ENCODE measurements at places on chromosomes 5 and 9. TPM values are rescaled to one million over a fixed set of nuclear protein-coding genes. Genes with fewer than 3 reads are reported as not detected.

DNA sequence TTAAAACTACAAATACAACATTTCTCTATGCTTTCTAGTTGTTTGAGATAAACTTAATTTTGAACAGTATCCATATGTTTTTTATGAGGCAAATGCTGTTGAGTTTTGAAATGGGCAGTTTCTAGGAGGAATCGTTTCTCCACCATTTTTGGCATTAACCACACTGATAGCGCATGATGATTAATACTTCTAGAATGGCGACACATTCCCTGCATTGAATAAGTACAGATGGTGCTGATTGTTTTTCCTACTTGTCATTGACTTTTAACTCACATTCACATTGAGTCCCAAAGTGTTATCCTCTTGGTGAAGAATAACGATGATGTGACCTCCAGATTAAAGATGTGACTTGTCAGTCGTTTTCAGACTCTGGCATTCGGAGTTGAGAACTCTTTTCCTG, 6.5 kb upstream of the CCDC192 start:
- no peak for DNase-seq

DNA sequence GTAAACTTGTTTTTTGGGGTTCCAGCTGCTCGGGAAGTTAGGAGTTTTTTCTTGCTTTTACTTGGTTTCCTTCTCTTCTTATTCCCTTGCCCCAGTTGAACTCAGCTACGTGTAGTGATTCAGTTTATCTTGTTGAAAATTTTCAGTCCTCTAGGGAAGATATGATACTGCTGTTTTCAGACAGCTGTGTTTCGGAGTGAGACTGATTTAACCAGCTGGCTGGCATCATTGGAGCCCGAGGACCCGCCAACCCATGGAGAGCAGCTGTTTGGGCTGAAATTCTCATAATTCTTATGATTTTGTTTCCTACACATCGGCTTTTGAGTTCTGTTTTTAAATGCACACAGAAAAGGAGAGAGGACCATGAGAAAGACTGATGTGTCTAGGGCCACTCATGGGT, 271.5 kb downstream of the NR3C1 start:
- DNase-seq, result no peak

DNA sequence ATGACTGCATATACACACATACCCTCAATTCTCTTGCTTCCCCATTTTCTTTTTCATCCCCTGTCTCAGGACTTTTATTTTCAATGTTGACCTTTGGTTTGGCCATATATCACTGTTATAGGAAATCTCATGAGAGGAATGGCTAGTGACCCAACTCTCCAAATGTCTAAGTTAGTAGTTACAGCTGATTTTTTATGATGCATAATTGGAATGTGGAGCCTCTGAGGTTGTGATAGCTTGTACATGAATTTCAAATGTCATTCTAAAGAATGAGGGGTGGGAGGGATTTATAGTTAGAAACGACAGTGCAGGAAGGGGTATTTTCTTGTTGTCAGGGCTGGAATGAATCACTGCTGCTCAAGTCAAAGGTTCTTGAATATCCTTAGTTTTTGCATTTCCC, 356.1 kb downstream of the NTRK2 start:
- no peak for DNase-seq

DNA sequence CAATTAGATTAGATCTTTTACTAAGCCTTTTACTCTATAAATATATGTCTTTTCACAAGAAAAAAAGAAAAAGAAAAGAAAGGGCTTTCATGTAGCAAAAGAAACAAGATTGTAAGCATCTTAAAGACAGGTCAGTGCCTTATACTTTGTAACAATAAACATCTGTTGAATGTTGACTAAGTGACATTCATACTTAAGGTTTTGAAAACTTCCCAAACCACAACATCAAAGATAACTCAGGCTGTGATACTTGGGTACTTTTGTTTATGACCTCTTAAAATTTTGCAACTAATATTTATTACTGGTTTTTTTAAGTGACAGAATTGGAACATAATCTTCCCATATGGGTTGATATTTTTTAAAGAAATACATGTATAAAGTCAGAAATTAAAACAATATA, 7.4 kb downstream of the GRAMD2B start:
- no peak for DNase-seq

Gene TPPP
- total RNA-seq, result 0.98 TPM

DNA sequence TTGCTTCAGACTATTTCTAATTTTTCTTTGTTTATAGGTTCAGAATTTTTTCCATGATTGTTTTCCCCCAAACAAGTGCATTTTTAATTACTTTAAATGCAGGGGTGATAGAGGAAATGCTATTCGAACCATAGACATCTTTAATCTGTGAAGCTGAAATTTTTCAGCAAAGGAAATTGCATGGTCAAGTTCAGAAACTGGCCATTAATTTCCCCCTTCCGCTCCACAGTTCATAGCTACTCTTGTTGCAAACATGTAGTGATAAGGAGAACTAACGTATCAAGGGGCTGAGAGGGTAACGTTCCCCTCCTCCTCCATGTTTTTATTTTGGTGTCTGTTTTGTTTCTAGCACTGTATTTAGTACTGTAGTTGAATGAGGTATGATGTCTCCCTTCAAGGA, 3.4 kb upstream of the ROPN1L start:
- no peak for DNase-seq

Gene TXNDC8
- total RNA-seq, result not detected

Gene PSIP1
- 30.4 TPM for total RNA-seq

- no peak for DNase-seq
These were observed 32.0 kb downstream of the DDX31 start for GRCh38 chr9:132637801-132638200.
